RKO (cell line): ENCODE measurements at places on chromosomes 12 and 14.

DNA sequence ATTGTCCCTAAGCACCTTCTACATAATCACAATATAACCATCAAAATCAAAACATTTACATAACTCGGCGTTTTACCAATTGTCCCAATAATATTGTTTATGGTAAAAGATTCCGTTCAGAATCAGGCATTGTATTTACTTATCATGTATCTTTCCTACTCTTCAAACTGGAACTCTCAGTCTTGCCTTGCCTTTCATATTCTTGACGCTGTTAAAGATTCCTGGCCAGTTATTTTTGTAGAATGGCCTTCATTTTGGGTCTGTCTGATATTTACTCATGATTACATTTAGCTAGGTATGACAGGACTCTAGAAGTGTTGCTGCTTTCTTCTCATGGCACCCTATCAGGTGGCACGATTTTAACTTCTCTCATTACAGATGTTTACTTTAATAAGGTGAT lies 850 bp upstream of the HEATR5A start:
- DNase-seq: no peak

DNA sequence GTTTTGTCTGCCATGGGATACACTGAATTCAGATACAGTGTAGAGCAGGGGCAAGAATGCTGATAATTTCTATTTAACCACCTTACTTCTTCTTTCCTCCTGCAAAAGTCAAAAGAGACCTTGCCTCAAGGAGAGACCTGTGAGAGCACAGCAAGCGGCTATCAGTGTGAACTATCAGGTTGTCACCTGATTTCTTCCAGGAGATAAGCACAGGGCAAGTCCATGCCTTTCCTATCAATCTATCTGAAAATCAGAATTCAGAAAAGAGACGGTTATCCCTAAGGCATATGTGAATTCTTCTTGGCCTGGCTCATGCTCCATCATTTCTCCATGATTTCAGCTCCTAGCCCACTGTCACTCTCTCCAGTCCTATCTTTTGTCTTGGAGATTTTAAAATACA lies 128.9 kb upstream of the CCND2 start:
- no peak for DNase-seq

DNA sequence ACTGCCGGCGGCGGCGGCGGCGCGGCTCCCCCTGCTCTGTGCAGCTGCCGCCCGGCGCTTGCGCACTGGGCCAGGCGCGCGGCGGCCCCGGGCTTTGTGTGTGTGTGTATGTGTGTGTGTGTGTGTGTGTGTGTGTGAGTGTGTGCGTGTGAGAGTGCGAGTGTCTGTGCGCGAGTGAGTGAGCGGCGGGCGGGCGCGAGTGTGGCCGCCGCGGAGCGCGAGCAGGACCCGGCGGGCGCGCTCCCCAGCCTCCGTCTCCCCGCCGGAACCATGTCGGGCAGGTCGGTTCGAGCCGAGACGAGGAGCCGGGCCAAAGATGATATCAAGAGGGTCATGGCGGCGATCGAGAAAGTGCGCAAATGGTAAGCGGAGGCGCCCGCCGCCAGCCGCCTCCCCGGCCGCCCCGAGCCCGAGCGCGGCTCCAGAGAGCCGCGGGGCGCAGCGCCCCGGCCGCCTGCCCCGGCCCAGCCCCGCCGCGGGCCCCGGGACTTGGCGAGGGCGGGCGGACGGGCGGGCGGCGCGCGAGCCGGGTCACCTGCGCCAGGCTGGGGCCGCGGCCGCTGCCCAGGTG lies at the start of gene BCL7A:
TSS of gene BCL7A (plus strand) at position 63 of the 571 bp plus-strand sequence. CDS start at position 271, 208 bp downstream.
- peak; percentile 67 for DNase-seq

- peak; percentile 26 for DNase-seq
Measured at GRCh38 chr14:68774771-68775613, 17.9 kb downstream of the ZFP36L1 start.

- DNase-seq: no peak
Measured at GRCh38 chr12:28223025-28223554, 32.8 kb downstream of the CCDC91 start.

DNA sequence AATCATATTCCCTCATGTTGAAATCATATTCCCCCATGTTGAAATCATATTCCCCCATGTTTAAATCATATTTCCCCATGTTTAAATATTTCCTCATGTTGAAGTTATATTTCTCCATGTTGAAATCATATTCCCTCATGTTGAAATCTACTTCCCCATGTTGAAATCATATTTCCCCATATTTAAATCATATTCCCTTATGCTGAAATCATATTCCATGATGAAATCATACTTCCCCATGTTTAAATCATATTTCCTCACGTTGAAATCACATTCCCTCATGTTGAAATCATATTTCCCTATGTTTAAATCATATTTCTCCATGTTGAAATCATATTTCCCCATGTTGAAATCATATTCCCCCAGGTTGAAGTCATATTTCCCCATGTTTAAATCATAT lies 34.6 kb upstream of the ADGRD1 start:
- no peak for DNase-seq

DNA sequence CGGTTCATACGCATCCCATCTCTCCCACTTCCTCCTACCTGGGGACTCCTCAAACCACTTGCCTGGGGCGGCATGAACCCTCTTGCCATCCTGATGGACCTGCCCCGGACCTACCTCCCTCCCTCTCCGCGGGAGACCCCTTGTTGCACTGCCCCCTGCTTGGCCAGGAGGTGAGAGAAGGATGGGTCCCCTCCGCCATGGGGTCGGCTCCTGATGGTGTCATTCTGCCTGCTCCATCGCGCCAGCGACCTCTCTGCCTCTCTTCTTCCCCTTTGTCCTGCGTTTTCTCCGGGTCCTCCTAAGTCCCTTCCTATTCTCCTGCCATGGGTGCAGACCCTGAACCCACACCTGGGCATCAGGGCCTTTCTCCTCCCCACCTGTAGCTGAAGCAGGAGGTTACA lies 3.6 kb downstream of the WNT1 start:
- no peak for DNase-seq

DNA sequence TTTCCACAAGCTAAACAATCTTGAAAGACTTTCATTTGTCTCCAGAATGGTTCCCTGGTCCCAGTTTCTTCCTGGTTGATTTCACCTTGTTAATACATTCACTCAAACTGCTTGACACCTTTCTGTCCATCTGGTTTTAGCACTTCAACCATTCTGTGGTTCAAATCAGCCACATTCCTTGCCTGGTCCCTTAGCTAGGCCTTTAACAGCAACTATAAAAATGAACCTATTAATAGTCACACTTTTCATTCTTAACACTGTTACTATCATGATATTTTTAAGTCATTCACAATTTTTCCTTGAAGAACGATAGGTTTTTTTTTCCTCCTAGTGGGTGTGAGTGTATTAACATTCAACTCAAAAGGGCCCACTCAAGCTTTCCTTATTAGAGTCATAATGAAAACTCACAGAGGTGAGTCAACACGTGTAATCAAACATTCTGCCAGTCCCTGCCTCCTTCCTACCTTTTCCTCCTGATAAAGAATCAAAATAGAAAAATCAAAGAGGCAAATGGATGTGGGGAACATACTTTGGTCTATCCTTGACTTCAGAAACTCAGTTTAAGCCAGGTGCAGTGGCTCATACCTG lies 34.4 kb upstream of the CCNT1 start:
- DNase-seq: peak; percentile 48

DNA sequence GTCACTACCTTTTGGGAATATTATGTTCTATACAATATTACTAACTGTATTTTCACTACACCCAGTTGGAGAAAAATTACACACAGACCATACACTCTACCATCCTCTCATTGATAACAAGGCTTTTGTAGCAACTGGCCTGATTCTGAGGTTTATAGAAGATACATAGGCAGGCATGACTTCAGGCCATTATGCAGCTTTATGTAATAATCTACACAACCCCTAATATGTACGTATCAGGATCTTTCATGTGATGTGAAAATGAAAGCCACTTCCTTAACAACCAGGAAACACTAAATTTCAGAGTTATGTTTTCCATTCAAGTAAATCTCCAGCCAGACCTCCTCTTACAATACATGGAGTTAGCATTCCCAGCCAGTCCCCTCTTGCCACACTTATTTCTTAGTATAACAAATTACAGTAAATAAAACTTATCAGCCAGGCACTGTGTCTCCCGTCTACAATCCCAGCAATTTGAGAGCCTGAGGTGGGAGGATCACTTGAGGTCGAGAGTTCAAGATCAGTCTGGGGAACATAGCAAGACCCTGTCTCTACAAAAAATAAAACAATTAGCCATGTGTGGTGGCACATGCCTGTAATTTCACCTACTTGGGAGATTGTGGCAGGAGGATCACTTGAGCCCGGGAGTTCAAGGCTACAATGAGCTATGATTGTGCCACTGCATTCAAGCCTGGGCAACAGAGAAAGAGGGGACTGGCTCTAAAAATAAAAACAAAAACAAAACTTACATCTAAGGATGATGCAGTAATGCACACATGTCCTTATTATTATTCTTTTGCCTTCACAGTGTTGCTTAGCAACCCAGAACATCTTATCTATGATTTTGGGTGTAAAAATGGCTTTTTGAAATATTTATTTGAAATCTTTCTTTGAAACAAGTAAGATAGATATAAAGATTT lies 10.4 kb upstream of the OSBPL8 start:
- no peak for DNase-seq

- DNase-seq: no peak
Measured at GRCh38 chr14:24213866-24214662, 776 bp upstream of the CHMP4A start.

DNA sequence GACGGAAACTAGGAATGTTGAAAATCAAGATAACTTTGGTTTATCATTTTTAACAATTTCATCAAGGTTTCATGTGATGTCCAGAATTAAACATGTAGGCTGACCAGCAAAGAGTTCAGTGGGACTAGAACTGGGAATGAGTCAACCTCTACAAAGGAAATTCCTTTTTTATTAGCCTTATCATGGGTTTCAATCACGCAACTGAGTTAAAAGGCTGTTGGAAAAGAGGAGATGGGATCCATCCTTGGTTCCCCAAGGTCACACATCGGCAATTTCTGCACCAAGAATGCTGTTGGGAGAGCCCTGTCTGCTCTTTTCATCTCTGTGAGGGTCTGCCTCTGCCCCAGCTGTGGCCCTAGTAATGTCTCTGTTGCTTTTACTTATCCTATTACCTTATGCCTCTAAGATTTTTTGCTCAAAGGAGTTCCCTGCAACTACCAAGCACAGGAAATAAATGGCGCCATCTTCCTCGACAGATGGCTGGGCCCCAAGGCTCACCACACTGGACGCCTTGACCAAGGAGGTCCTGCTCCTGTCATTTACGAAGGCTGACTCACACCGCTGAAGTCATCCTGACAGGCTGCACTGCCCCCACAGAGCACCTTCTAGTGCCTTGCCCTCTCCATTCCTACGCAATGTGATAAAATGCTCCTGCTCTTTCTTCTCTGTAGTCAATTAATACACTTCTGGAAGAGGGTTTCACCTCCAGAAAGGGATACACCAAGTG lies 367.4 kb downstream of the GXYLT1 start:
- peak; percentile 3 for DNase-seq

DNA sequence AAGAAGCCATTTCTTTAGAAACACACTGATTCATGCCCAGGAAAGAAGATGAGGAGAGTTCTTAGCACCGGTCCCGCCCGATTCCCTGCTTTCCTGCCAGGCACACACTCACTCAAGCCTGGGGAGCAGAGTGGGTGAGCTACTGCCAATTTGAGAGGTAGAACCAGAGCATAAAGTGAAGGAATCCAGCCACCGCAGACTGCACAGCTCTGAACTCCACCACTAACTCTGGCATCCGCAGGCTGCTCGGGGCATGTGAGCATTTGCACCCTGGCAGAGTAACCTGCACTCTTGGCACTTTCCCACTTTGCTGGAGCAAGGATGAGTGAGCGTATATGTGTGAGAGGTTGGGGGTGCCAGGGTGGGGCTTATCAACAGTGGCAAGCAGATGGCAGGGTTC lies 4.0 kb upstream of the SYNDIG1L start:
- no peak for DNase-seq

DNA sequence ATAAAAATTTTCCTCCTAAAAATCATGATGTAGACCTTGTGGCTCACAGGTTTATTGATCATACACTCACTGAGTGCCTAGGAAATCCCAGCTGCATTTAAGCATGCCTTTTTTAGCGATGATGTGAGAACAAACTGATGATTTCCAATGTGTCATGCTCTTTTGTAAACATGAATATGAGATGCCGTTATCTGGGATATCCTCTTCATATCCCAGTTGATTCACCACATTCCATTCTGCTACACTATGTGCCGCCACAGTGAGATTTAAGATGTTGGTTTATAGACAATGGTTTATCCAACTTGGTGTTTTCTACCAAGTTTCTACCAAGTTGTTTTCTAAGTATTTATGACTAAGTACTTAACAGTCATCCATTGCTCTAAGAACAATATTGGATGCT lies 5.2 kb downstream of the OR4E1 start:
- peak; percentile 54 for DNase-seq

- DNase-seq: no peak
Measured at GRCh38 chr12:93128332-93128707, 199.2 kb upstream of the EEA1 start.

DNA sequence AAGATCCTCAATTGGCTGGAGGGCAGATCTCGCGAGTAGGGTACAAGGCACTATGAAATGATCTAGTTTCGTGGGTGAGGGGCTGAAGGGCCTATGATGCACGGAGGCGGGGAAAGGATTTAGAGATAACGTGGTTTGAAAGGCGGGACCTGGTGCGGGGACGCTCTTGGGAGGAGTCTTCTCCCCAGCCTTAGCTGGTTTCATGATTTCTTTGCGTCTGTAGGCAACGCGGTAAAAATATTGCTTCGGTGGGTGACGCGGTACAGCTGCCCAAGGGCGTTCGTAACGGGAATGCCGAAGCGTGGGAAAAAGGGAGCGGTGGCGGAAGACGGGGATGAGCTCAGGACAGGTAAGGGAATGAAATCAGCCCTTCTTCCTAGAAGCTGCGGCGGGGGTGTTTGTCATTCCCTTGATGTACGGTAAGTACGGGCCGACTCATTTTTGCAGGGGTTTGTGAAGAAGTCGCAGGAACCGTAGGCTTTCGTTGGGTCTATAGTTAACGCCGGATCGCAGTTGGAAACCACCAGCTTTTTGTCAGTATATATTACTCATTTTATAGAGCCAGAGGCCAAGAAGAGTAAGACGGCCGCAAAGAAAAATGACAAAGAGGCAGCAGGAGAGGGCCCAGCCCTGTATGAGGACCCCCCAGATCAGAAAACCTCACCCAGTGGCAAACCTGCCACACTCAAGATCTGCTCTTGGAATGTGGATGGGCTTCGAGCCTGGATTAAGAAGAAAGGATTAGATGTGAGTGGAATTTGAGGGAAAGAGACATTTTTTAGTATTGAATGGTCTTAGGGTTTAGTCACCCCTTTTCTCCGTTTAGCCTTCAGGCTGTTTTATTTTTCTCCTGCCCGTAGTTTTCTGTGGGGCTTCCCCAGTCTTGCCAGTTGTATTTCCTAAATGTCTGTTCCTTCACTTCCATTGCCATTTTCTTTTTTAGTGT lies 602 bp downstream of the APEX1 start:
- DNase-seq: peak; percentile 89

GRCh38 chr12:70078161-70078560 lies 165.1 kb upstream of the CNOT2 start:
- DNase-seq: no peak

GRCh38 chr14:105376521-105377440 lies 21.6 kb upstream of the TEX22 start:
- no peak for DNase-seq

- DNase-seq: no peak
Measured at GRCh38 chr12:131418121-131418520, 292.8 kb upstream of the SFSWAP start.
